ENCODE measurements at places on chromosomes 4 and X.

- DNase-seq, result no peak
Measured at GRCh38 chr4:153784166-153784699, 4.7 kb downstream of the SFRP2 start.

GRCh38 chr4:67934628-67935027 lies 28.7 kb downstream of the TMPRSS11A start:
- no peak for DNase-seq

- no peak for DNase-seq
Measured at GRCh38 chrX:14398725-14399124, 130.6 kb upstream of the GLRA2 start.

DNA sequence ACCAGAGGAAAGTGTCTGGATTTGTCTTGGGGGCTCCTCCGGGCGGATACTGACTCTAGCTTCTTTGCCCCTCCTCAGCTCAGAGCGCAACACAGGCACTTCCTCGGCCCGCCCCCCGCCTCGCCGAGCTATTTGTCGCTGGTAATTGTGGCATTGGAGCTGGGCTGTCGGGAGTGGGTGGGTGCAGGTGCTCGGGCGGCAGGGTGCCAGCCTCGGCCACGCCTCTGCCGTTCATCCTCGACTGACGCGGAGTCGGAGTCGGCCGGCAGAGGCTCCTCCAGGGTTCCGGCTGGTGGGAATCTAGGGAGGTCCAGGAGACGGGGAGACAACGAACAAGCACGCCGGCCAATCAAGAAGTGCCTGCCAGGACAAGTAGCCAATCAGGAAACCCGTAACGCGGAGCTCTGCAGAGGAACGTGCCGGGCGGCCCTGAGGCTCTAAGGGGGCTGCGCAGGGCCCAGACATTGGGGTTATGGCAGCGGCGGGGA lies 3.9 kb upstream of the SYN1 start:
- peak; percentile 56 for DNase-seq

DNA sequence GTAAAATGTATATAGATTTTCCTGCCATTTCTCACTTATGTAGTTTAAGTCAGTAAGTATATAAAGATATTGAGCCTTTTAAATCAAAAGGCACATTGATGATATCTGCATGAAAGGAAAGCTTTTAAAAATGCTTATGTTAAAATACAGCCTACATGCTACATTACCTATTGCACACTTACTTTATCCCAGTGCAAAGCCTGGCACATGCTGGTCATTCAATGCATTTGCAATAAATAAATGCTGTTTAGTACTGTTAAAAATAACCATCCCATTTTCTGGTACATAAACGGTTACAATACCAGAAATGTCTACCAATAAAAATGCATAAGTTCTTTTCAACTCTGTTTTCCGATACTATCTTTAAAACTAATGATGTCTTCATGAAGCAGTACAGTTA lies 22.1 kb upstream of the SPATA4 start:
- DNase-seq, result no peak

GRCh38 chrX:69036674-69037573 lies 128.3 kb downstream of the PJA1 start:
- no peak for DNase-seq

- no peak for DNase-seq
Measured at GRCh38 chrX:63506320-63506719, 155.2 kb upstream of the SPIN4 start.

DNA sequence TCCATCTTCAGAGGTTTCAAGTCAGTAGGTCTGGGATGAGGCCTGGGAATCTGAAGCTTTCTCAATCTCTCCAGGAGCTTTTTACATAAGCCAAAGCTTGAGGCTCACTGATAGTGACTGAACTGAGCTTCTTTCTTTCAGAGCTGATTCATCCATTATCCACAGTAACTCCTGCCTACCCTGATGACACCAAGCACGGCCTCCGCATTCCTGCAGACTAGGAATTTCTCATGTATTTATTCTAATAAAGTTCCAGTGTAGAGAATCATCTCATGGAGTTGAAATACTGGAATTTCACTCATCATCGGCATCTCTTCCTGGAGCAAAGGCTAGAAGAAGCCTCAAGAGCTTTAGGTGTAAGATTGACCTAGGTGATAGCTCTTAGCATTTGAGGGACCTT lies 12.1 kb upstream of the DCTD start:
- no peak for DNase-seq

DNA sequence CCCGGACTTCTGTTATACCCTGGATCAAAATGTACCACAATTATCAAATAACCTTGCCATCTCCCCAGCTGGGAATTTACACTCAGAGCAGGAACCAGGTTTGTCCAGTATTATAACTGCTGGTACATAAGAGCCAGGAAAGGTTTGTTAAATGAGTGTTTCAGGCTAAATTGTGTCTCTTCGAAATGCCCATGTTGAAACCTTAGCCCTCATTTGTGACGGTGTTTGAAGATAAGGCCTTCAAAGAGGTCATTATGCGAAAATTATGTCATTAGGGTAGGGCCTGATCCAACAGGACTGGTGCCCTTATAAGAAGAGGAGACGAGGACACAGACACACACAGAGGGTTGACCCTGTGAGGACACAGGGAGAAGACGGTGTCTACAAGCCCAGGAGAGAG lies 73.5 kb upstream of the DHRSX start:
- no peak for DNase-seq

DNA sequence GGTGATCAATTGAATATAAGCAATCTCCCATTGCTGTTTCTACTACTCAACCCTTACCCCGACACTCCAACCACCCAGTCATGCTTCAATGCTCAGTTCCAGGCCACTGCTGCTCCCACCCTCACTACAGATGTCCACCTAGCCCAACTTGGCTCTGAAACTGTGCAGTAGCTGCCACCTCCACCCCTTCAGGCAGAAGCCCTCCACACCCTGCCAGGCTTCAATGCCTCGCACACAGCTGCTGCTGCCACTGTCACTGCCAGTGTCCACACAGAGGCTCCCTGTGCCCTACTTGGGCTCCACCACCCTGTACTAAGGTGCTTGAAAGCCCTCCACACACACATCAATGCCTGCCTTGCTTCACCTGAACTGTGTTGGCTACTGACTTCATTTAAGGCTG lies 34.6 kb downstream of the LAMTOR3 start:
- DNase-seq, result no peak
